ENCODE measurements at places on chromosomes 16 and 17. TPM values are rescaled to one million over a fixed set of nuclear protein-coding genes. Genes with fewer than 3 reads are reported as not detected.

GRCh38 chr17:48592057-48592514 lies 1.5 kb downstream of the HOXB5 start:
- H3K27ac ChIP-seq = peak overlapping the region; percentile 100
- DNase-seq = no peak
- no peaks in the 10 kb centered on the region for H3K27me3 ChIP-seq

- H3K4me1 ChIP-seq = no peaks in the 10 kb centered on the region
- no peak overlapping the region for H3K4me3 ChIP-seq
- H3K36me3 ChIP-seq = no peaks in the 10 kb centered on the region
- no peak overlapping the region for H3K27ac ChIP-seq
- peaks cover 15% of the 10 kb centered on the region for H3K27me3 ChIP-seq
Measured at GRCh38 chr16:4976079-4976478, 17.9 kb downstream of the SEC14L5 start.

GRCh38 chr17:76868176-76868668 lies at the start of gene MGAT5B:
TSS of gene MGAT5B (plus strand) at chr17:76868404. CDS start at chr17:76869030, 626 bp downstream.
- peaks cover 64% of the 10 kb centered on the region for H3K27me3 ChIP-seq
- DNase-seq = peak; percentile 93
- peaks cover 11% of the 10 kb centered on the region for H3K4me1 ChIP-seq
- no peak within 1 kb of the TSS for H3K27ac ChIP-seq

- peaks cover 5% of the 10 kb centered on the region for H3K4me1 ChIP-seq
- H3K4me3 ChIP-seq = no peak overlapping the region
- H3K36me3 ChIP-seq = no peaks in the 10 kb centered on the region
- H3K27me3 ChIP-seq = peaks cover 64% of the 10 kb centered on the region
Measured at GRCh38 chr17:34671191-34671590, 91.8 kb downstream of the TMEM132E start.

GRCh38 chr17:48639982-48640857 lies 14.1 kb upstream of the HOXB9 start:
- H3K4me1 ChIP-seq = peaks cover 56% of the 10 kb centered on the region
- no peak for DNase-seq
- no peak overlapping the region for H3K4me3 ChIP-seq
- H3K27me3 ChIP-seq = peaks cover 98% of the 10 kb centered on the region

GRCh38 chr16:12178251-12178990 lies 201.9 kb downstream of the SNX29 start:
- H3K4me3 ChIP-seq = no peak overlapping the region
- peaks cover 1% of the 10 kb centered on the region for H3K4me1 ChIP-seq
- no peak overlapping the region for H3K27ac ChIP-seq
- H3K36me3 ChIP-seq = no peaks in the 10 kb centered on the region

DNA sequence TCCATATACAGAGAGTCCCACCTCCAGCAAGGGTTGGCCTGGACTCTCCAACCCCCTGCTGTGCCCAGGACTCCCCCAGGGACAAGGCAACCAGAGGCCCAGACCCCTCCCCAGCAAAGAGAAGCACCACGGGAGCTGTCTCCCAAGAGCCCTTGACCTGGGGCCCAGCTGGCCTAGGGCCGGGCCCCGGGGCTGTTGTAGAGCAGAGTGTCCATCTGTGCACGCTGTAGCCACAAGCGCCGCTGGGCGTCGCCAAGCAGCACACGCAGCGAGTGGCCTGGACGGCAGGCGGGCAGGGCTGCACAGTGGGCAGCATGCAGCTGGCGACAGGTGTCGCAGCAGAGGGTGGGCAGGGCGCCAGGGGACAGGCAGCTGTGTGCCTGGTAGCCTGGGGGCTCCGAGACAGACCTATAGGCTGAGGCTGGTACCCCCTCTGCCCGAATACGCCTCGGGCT lies 4.3 kb downstream of the SPATA2L start:
- peaks cover 6% of the 10 kb centered on the region for H3K36me3 ChIP-seq
- H3K27ac ChIP-seq = no peak overlapping the region
- peaks cover 2% of the 10 kb centered on the region for H3K4me1 ChIP-seq
- H3K27me3 ChIP-seq = peaks cover 1% of the 10 kb centered on the region
- DNase-seq = no peak

DNA sequence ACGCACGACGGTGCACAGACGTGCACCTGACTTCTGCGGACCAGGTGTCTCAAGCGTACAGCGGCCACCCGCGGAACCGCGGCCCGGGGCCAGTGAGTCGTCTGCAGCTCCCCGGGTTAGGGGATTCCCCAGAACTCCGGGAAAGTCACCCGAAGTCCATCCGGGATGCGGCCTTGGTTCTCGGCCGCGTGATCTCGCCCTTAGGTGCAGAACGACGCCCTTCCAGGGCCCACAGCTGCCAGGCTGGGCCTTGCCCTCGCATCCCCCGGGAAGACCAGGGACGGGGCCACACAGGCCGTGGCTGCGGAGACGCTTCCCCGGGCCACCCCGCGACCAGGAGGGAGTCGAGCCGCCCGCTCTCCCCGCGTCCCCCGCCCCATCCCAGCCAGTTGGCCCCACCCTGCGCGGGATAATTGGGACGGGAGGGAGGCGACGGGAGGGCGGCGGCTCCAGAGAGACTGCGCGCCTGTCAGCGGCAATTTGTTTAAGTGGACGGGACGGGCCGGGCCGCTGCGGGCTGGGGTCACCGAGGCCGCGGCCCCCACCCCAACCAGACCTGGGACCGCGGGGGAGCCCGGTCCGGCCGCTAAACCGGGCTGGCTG lies 3.6 kb upstream of the TBX2 start:
- H3K4me3 ChIP-seq = peak overlapping the region; percentile 69
- H3K27ac ChIP-seq = peak overlapping the region; percentile 89
- peak; percentile 54 for DNase-seq
- H3K27me3 ChIP-seq = no peaks in the 10 kb centered on the region

DNA sequence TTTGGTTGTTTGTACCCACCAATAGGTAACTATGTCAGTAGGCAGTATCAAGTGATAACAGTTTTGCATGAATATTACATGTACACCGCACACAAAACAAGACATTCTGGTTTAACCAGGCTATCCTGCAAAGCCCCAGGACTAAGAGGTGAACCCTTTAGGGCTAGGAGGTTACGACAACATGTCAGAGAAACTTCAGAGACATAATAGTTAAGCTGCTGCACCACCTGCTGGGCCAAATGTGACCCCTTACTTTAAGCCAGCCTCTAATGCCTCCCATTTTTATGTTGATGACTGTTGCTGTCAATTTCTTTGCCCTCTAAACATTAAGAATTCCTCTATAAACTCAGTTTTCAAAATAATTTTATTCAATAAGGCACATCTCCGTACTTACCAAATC lies 15.4 kb downstream of the SRP68 start:
- no peak overlapping the region for H3K4me3 ChIP-seq
- no peak for DNase-seq
- no peak overlapping the region for H3K27ac ChIP-seq
- peaks cover 44% of the 10 kb centered on the region for H3K36me3 ChIP-seq

DNA sequence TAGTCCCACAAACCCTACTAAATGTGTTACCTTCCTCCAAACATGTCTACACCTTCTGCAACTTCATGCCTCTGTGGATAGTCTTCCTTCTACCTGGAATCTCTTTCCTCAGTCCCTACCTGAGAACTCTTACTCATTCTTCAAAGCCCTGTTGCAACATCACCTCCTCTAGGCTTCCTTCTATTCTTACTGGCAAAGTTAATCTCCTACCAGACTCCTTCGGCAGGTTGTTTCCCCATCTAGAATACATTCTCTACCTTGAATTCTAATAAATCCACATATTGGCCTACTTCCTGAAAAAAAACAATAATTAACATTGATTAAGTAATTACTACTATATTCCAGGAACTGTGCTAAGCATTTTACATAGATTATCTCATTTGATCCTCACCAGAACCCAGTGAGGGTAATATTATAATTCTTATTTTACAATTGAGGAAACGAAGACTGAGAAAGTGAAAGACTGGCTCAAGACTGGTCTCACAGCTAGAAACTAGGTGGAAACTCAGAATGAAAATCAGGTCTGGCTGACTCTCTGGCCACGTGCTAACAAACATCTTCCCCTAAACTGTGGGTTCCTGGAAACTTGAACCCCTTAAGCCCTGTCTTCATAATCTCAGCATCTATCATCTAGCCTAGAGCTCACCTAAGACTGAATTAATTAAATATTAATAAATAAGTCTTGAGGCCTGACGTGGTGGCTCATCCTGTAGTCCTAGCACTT lies 4.6 kb upstream of the STAT3 start:
- H3K4me3 ChIP-seq = no peak overlapping the region
- H3K27ac ChIP-seq = no peak overlapping the region
- no peak for DNase-seq
- peaks cover 12% of the 10 kb centered on the region for H3K4me1 ChIP-seq

DNA sequence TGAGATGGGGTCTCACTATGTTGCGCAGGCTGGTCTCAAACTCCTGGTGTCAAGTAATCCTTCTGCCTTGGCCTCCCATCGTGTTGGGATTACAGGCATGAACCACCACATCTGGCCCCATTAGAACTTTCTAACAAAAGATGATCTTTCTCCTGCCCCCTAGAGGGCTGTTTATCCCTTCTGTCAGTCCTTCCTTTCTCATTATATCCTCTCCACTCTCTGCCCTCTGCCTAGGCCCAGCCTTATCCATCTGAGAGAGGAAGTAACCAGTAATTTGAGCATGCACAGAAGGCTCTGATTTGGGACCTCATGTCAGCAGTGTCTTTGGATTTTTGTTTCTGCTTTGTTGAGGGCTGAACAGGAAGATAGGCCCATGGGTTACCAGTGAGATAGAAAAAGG lies 4.4 kb upstream of the DHX40 start:
- peaks cover 4% of the 10 kb centered on the region for H3K27me3 ChIP-seq
- peaks cover 1% of the 10 kb centered on the region for H3K36me3 ChIP-seq
- H3K4me1 ChIP-seq = peaks cover 4% of the 10 kb centered on the region
- no peak overlapping the region for H3K4me3 ChIP-seq
- no peak overlapping the region for H3K27ac ChIP-seq

DNA sequence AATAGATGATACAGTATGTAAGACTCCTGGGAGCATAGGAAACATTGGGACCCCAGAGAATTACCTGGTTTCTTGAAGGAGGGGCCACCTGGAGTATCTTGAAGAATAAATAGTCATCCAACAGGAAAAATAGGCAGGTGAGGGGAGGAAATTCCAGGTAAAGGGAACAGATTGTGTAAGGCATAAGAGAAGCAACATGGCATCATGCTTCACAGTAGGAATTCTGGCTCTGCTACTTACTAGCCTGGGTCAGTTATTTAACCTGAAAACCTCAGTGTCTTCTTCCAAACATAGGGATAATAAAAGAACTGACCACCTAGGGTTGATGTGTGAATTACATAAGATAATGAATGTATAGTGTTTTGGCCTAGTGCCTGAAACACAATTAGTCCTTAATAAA lies 122.1 kb downstream of the CA10 start:
- no peak overlapping the region for H3K27ac ChIP-seq
- DNase-seq = no peak
- peaks cover 13% of the 10 kb centered on the region for H3K27me3 ChIP-seq
- no peaks in the 10 kb centered on the region for H3K4me1 ChIP-seq

GPR139 gene
- not detected for total RNA-seq

RHOT1 gene
- total RNA-seq = 31.7 TPM

NLRC5 gene
- 1.8 TPM for total RNA-seq

AGRP gene
- not detected for total RNA-seq

SNAI3 gene
- 0.69 TPM for total RNA-seq

MYH1 gene
- not detected for total RNA-seq
